ENCODE measurements at places on chromosomes 6 and 20.

GRCh38 chr20:58579069-58579818 lies 64.0 kb upstream of the APCDD1L start:
- no peak overlapping the region for H3K27ac ChIP-seq
- H3K4me1 ChIP-seq, result no peaks in the 10 kb centered on the region
- DNase-seq, result no peak

GRCh38 chr6:132063738-132064137 lies 112.6 kb upstream of the CCN2 start:
- no peaks in the 10 kb centered on the region for H3K4me1 ChIP-seq
- H3K27ac ChIP-seq, result no peak overlapping the region
- H3K27me3 ChIP-seq, result no peaks in the 10 kb centered on the region
- no peak for DNase-seq
- H3K36me3 ChIP-seq, result no peaks in the 10 kb centered on the region
- H3K4me3 ChIP-seq, result no peak overlapping the region

- no peak for DNase-seq
- H3K27me3 ChIP-seq, result no peaks in the 10 kb centered on the region
- no peak overlapping the region for H3K4me3 ChIP-seq
- no peaks in the 10 kb centered on the region for H3K4me1 ChIP-seq
- H3K36me3 ChIP-seq, result no peaks in the 10 kb centered on the region
Measured at GRCh38 chr6:135383766-135384165, 113.8 kb downstream of the AHI1 start.

GRCh38 chr6:159788753-159789376 lies 537 bp downstream of the TCP1 start:
- peak overlapping the region; percentile 98 for H3K27ac ChIP-seq
- H3K27me3 ChIP-seq, result no peaks in the 10 kb centered on the region
- peak; percentile 82 for DNase-seq

GRCh38 chr20:35575958-35576357 lies 34.1 kb downstream of the ERGIC3 start:
- H3K4me3 ChIP-seq, result no peak overlapping the region
- H3K27me3 ChIP-seq, result no peaks in the 10 kb centered on the region
- no peaks in the 10 kb centered on the region for H3K36me3 ChIP-seq
- no peak overlapping the region for H3K27ac ChIP-seq
- H3K4me1 ChIP-seq, result no peaks in the 10 kb centered on the region

GRCh38 chr6:12026120-12026519 lies 14.0 kb downstream of the HIVEP1 start:
- H3K27ac ChIP-seq, result no peak overlapping the region
- no peak for DNase-seq
- H3K36me3 ChIP-seq, result no peaks in the 10 kb centered on the region

DNA sequence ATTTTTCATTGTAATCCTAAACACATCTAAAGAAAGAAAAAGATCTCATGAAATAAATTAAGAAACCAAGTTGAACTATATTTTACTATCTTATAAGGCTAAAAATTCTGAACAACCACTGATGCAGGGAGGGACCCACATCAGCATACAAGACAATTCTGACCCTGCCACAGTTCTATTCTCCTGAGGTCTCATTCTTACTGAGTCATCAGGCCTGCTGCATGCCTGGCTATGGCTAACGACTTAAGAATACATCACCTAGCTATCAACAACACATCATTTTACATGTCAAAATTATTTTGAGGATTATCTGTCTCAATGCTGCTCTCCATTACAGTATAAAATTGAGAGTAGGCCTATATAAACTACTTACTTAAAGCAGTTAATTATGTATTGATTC lies 52.9 kb downstream of the FBXL4 start:
- no peaks in the 10 kb centered on the region for H3K36me3 ChIP-seq
- H3K4me1 ChIP-seq, result no peaks in the 10 kb centered on the region
- no peaks in the 10 kb centered on the region for H3K27me3 ChIP-seq
- H3K27ac ChIP-seq, result no peak overlapping the region

DNA sequence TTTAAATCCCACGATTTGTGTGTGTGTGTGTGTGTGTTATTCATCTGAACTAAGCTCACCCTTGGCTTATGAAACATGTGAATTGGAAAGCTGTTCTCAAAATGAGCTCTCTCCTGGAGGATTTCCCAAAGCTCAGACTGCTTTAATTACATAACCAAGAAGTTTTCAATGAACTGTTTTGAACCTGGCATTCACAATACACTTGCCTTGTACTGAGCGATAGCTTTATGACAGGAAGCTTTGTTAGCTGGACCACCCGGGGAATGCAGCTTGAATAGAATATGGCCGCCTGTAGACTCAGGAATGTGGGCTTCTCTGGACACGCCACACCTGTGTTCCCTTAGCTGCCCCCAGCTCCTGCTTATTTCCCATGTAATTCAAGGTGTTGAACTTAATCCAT lies 71.4 kb upstream of the PREP start:
- no peaks in the 10 kb centered on the region for H3K4me1 ChIP-seq
- DNase-seq, result no peak
- H3K36me3 ChIP-seq, result no peaks in the 10 kb centered on the region
- no peaks in the 10 kb centered on the region for H3K27me3 ChIP-seq

DNA sequence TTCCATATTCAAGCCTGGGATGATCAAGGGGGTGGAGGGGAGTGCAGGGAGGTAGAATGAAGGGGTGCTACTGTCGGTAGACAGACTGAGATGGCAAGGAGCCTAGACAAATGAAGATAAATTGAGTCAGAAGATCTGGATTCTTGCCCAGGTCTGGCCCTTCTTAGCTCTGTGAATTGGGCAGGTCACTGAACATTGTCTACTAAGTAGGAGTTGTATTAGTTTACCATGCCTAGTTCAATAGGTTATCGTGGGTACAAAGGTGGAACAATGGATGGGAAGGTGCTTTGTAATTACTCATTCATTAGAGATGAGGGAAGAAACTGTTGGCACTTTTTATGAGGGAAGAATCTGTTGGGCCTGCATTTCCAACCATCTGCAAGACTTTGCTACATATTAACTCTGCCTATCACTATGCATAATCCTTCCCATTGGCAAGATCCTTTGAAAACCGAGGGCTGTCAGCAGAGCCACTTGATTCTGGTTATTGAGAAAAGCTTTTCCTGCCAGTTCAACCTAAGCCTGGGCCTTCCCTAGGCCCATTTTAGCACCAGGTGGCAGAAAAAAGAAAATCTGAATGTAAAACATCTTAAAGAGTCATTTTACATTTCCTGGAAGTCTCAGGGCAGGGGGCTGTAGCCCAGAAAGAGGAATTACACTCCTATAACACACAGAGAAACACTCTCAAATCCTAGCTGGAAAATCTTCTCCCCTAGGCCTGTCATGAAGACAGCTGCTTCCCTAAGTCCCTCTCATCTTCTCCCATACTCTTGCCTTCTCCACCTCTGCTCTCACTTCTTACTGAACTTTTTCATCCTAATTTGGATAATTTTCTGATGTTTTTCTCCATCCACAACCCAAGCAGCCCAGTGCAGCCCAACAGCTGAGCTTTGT lies 103.5 kb downstream of the CD24 start:
- no peaks in the 10 kb centered on the region for H3K27me3 ChIP-seq
- H3K4me1 ChIP-seq, result no peaks in the 10 kb centered on the region
- no peak overlapping the region for H3K27ac ChIP-seq
- no peak for DNase-seq

- peaks cover 69% of the 10 kb centered on the region for H3K4me1 ChIP-seq
- H3K27me3 ChIP-seq, result no peaks in the 10 kb centered on the region
- H3K4me3 ChIP-seq, result peak overlapping the region; percentile 58
- DNase-seq, result peak; percentile 43
- H3K36me3 ChIP-seq, result peaks cover 32% of the 10 kb centered on the region
- peak overlapping the region; percentile 72 for H3K27ac ChIP-seq
Measured at GRCh38 chr6:33316603-33317418, 733 bp downstream of the ZBTB22 start.

DNA sequence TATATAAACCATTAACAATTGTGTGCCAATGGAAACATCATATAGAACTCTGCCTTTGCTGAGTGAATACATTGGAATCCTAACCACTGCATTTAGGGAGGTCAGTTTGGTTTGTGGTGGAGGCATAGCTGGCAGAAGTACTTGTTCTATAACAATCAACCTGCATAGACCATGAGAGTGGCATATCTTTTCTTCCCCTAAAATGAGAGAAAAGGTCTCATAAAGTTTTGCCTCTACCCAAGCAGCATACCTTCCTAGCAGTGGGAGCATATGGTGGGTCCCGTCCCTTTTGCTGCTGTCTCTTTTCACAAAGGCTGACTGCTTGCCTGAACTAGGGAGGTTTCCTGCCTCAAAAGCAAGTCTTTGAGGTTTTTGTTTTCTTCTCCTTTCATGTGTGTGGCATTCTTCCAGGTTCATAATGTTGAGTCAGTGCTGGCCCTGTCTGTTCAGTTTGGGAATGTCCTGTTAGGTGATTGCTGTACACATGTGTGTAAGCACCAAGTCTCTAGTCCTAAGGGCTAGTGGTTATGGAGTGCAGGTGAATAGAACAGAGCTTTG lies 61.2 kb upstream of the SUPT3H start:
- peaks cover 7% of the 10 kb centered on the region for H3K27me3 ChIP-seq
- DNase-seq, result no peak
- H3K4me1 ChIP-seq, result no peaks in the 10 kb centered on the region
- H3K36me3 ChIP-seq, result no peaks in the 10 kb centered on the region
- H3K27ac ChIP-seq, result no peak overlapping the region
- no peak overlapping the region for H3K4me3 ChIP-seq

- no peak overlapping the region for H3K27ac ChIP-seq
- H3K36me3 ChIP-seq, result no peaks in the 10 kb centered on the region
- H3K4me1 ChIP-seq, result no peaks in the 10 kb centered on the region
- H3K27me3 ChIP-seq, result no peaks in the 10 kb centered on the region
Measured at GRCh38 chr6:124524491-124525200, 437.6 kb upstream of the RNF217 start.

DNA sequence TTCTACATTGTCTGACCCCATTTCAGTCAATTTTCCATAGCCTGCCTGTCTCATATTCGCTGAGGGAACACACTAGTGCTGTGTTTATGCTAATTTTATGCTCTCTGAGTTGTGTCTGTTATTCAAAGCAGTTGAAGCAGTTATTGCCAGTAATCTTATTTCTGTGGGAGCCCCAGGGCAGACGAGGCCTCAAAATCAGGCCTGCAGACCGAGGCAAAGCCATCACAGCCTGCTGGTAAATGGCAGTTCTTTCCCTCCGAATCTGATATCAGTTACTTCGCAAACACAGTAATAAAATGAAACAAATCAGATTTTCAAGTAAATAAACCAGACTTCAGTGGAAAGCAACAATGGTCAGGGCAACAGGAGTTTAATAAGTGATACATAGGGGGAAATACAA lies 508.4 kb downstream of the PKHD1 start:
- H3K27ac ChIP-seq, result no peak overlapping the region
- no peaks in the 10 kb centered on the region for H3K27me3 ChIP-seq

DNA sequence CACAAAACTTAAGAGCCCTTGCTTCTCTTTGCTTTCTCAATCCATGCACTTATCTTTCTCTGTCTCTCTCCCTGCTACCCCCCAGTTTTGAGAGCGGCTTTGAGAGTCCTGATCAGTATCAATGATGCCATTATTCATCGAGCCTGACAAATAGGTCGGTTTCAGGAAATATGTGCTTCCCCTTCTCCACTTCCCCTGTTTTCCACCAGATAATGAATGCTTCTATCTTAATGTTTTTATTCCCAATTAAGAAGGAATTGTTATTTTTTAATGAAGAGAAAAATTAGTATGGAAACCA lies 117.7 kb downstream of the KIF13A start:
- H3K4me1 ChIP-seq, result peaks cover 62% of the 10 kb centered on the region
- no peak for DNase-seq
- H3K27ac ChIP-seq, result no peak overlapping the region
- H3K27me3 ChIP-seq, result no peaks in the 10 kb centered on the region

GRCh38 chr6:31031095-31031494 lies 20.8 kb downstream of the MUC22 start:
- DNase-seq, result no peak
- H3K36me3 ChIP-seq, result no peaks in the 10 kb centered on the region
- H3K27ac ChIP-seq, result no peak overlapping the region
- H3K27me3 ChIP-seq, result peaks cover 3% of the 10 kb centered on the region
- H3K4me3 ChIP-seq, result no peak overlapping the region
- H3K4me1 ChIP-seq, result no peaks in the 10 kb centered on the region

DNA sequence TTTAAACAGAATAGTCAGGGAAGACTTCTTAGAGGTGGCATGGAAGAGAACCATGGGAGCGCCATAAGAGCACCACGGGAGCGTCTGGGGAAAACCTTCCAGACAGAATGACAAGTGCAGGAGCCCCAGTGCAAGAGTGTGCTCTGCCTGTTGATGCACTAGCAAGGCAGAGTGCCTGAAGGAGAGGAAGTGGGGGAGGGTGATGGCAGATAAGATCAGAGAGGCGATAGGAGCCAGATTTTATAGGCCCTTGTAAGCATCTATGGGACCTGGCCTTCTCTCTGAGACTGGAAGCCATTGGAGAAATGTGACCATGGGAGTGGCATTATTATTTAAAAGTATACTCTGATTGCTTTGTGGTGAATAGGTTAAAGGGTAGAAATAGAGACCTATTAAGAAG lies 13.1 kb downstream of the FUCA2 start:
- no peak overlapping the region for H3K27ac ChIP-seq
- no peaks in the 10 kb centered on the region for H3K4me1 ChIP-seq
- DNase-seq, result no peak
- H3K36me3 ChIP-seq, result no peaks in the 10 kb centered on the region
- no peaks in the 10 kb centered on the region for H3K27me3 ChIP-seq
- H3K4me3 ChIP-seq, result no peak overlapping the region

DNA sequence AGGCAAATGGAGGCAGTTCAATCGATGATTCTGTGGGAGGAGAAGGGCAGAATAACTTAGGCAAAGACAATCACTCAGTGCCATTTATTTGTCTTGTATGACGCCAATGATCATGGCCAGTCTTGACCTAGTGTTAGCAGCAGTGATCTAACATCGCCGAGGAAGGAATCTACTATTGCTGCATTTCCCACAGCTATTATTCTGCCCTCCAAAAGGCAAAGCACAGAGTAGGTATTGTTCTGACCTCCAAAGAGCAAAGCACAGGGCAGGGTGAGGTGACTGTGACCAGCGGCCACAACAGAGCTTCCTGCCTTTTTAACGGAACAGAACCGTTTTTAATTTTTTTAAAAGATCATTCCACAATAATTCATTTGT lies 235.9 kb downstream of the CDH4 start:
- no peak for DNase-seq
- H3K27me3 ChIP-seq, result no peaks in the 10 kb centered on the region
- no peak overlapping the region for H3K4me3 ChIP-seq
- H3K27ac ChIP-seq, result no peak overlapping the region
- no peaks in the 10 kb centered on the region for H3K4me1 ChIP-seq

DNA sequence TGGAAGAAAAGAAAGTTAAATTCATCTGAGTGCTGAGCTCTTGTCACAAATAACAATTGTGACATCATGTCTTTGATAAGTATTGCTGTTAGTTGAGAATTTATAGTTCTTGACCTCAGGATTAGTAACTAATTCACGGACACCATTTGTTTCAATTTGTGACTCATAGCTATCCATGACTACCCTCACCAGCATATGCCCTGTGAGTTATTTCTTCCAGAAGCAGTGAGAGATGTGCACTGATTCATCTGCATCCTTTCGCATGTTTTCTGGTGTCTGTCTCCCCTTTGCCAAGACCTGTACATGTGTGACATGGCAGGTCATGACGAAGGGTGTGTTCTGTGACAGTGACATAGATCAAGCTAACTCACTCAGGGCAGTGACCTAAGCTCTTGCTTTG lies 86.9 kb downstream of the SOBP start:
- H3K4me3 ChIP-seq, result no peak overlapping the region
- H3K4me1 ChIP-seq, result peaks cover 6% of the 10 kb centered on the region
- no peaks in the 10 kb centered on the region for H3K27me3 ChIP-seq
- H3K27ac ChIP-seq, result no peak overlapping the region
- DNase-seq, result peak; percentile 51

Measured in adrenal gland (tissue), 19 donors.